Cortex of kidney (tissue), 1 donor: ENCODE measurements at places on chromosomes 13 and 19.

DNA sequence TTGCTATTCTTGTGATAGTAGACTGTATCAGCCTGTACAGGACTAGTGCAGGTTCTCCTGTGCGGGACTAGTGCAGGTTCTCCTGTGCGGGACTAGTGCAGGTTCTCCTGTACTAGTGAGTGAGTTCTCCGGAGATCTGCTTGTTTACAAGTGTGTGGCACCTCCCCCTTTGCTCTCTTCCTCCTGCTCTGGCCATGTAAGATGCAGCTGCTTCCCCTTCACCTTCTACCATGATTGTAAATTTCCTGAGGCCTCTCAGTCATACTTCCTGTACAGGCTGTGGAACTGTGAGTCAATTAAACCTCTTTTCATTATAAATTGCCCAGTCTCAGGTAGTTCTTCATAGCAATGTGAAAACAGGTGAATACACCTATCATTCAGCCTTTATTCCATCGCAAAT lies 289.6 kb downstream of the TEX29 start:
- DNase-seq: no peak

GRCh38 chr13:24605923-24606372 lies 74.3 kb upstream of the ATP12A start:
- no peak for DNase-seq

DNA sequence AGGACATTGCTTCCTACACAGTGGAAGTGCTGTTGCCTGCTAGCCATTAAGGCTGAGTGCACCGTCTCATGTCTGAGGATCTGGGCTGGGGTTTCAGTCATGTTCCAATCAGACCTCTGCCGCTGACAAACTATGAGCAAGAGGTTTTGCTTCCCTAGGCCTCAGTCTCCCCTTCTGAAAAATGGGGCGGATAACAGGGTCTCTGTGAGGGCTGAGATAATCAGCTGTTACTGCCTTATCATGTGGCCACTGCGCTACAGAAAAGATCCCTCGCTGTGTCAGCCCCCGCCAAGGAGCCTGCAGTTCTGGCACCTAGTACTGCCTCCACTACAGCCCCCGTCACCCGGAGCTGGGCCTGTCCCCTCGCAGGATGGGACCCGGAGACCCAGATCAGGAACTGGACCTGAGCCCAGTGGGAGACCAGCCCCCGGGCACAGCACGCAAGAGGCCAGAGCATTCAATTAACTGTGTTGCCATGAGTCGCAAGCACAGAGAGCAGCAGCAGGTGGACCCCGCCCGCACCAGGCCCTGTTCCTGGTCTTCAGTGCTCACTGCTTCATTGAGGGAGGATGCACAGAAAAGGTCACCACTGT lies 3.0 kb upstream of the PNKP start:
- DNase-seq: no peak

GRCh38 chr13:50388481-50388880 lies 373.2 kb downstream of the KCNRG start:
- no peak for DNase-seq

GRCh38 chr13:110575322-110576069 lies 14.0 kb upstream of the RAB20 start:
- no peak for DNase-seq

GRCh38 chr19:42129399-42130253 lies 2.6 kb downstream of the POU2F2 start:
- no peak for DNase-seq
